ENCODE measurements at places on chromosomes 13 and 19.

DNA sequence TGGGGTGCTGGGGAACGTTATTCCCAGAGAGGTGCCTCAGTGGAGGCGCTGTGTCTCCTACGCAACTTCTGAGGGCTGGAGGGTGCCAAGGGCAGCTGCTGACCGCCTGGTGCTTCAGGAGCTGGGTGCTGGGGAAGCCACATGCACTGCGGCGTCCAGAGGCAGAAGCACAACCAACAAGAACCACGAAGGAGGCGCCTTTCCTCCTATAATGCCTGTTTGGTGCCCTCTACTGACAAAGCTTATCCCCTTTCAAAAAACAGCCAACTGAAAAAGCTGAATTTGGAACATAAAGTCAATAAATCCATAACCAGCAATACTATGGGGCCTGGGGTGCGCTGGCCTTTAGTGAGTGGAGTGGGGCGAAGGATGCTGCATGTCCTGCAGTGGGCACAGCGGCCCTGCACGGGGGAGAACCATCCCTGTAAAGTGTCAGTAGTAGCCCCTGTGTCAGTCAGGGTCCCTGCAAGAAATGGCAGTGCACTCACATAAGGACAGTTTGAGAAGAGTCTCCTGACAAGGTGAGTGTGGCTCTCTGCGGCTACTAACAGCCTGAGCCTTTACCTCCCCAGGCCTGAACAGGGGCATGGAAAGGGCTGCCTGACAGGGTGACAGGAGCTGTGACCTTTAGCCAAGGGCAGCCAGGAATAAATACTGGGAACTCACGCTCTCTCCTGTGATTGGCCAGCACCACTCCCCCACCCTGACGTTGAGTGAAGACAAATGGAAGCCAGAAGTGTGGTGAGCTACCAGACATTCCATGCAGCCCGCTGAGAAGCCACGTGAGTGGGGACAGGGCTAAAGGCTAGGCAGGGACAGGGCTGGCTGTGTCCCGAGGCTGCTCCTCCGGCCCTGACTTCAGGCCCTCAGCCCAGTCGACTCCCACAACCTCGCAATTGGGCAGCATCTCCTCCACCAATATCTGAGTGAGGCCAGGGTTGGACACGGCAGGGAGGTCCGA is 4.5 kb upstream of the B3GNT8 start:
- DNase-seq: peak; percentile 39

- DNase-seq: no peak
Observed at GRCh38 chr19:42206871-42207755, 10.4 kb downstream of the DEDD2 start.

- DNase-seq: peak; percentile 87
Observed at GRCh38 chr19:35066691-35067563, 25.4 kb downstream of the HPN start.

- no peak for DNase-seq
Observed at GRCh38 chr19:18859676-18860301, 28.0 kb downstream of the UPF1 start.

DNA sequence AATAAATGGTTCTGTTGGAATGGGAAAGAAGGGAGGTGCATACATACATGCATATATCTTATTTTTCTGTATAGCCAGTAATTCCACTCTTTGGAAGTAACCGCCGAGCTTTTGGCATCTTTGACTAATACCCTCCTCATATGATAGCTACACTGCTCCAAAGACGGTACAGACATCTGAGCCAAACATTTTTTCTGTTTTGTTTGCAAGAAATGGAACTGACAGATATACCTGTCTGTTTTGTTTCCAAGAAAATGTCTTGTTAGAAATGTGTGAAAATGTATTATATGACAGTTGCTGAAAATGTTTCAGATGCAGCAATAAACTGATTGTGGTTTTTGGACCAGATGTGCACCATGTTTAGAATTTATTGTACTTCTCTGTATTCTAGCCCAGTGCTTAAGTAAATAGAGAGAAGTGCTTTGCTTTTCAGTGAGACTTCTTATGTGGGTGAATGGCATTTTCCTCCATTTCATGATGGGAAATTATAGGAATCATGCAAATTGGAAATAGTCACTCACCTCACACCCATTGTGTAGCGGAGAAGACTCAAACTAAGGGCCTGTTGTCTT is 396.9 kb downstream of the KCNRG start:
- DNase-seq: no peak

DNA sequence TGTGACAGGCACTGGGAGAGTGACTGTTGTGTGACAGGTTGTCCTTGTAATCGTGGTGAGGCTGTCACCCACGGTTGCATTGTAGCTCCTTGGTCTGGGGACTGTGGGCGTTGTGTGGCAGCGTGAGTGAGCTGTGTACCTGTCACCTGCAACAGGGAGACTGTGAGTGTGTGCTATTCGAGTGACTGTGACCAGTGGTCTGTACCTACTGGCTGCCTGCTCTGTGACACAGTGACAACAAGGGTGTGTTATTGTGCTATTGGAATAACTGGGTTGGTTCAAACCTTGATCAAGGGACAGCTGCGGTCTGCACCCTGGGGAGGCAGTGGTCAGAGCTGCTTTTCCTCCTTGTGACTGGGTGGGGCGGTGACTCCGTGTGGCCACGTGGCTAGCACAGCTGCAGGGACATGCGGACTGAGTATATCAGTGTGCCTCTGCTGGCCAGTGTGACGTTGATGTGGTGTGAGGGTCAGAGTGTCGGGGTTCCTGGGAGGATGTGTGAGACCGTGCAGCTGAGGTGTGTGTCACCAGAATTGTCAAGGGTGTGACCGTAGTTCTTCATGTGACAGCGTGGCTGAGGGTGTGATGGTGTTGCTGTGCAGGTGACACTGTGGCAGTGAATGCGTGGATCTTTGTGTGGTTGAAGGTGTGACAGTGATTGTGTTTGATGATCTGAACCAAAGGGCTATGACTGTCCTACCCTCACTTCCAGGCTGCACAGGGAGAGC is 10.1 kb upstream of the NFIX start:
- DNase-seq: peak; percentile 30

DNA sequence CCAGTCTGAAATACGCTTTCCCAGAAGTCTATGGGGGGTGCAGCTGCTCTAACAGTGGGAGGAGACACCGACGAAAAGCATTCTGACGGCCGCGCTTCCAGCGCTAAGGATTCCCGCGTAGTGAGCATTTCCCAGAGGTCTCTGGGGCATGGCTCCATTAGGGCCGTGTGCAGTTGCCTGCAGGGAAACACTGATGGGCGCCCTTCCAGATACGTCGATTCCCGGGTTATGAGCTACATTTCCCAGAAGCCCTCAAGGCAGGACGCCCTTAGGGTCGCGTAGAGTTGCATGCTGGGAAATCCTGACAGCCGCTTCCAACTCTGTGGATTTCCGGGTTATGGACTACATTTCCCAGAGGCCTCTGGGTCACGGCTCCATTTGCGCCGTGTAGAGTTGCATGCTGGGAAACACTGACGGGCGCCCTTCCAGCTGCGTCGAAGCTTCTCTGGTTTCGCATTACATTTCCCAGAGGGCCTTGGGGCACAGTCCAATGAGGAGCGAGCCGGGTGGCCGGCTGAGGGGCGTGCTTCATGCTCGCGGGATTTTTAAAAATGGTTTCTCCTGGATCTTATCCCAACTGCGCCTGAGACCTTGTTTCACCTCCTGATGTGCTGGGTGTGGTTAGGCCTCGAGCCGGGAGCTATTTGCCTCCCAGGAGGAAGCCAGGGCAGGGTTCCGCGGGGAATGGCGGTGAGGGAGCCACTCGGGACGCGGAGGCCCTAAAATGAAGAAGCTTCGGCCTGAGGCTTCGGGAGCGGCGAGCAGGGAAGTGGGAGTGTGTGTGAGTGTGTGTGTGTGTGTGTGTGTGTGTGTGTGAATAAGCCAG is 17.2 kb upstream of the ZNF331 start:
- DNase-seq: peak; percentile 95

- no peak for DNase-seq
Observed at GRCh38 chr13:47133011-47133445, 236.2 kb upstream of the HTR2A start.

GRCh38 chr19:2132731-2133490 is 18.5 kb downstream of the AP3D1 start:
- no peak for DNase-seq

- no peak for DNase-seq
Observed at GRCh38 chr13:89227356-89227755, 1556.2 kb downstream of the SLITRK5 start.

DNA sequence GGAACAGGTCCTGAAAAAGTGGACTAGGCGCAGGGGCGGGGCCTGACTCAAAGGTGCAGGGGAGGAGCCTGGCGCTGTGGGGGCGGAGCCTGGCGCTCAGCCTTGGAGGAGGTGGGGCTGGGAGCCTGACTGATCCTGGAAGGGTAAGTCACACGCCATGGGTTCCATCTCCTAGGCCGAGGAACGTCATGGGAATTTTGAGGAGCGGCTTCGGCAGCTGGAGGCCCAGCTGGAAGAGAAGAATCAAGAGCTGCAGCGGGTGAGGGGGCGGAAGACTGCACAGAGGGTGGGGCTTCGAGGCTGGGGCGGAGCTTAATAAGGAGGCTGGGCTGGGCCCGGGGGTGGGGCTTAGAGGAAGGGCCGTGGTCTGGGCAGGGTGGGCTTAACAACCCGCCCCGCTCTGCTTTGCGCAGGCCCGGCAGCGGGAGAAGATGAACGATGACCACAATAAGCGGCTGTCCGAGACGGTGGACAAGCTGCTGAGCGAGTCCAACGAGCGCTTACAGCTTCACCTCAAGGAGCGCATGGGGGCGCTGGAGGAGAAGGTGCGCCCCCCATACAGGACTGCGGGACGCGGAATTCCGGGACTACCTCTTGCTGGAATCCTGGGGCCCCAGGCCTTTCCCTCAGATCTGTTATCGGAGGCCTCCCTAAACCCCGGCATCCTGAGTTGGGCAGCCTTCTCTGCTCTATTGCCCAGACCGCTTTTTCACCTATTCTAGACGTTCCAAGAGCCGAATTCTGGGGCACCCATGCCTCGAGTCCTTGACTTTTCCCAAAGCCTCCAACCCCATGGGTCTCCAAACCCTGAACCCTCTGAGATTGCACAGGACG is 14.5 kb downstream of the PPFIA3 start:
- DNase-seq: peak; percentile 54

DNA sequence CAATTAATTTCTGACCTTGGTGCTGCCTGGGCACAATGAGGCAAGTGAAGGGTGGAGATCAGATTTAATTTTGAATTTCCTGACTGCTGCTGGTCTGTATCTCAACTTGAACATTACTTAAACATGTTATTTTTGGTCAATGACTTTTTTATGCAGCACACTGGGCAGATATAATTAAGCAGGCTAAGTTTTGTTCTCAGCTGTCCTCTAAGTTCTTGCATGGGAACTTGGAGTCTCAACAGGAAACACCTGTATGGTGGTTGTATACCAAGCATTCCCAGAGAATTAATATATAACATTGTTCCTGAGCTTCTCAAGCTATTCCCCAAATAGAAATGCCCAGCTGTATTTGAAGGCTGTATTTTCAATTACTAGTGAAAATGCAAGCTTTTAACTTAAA is 113.5 kb upstream of the EDNRB start:
- no peak for DNase-seq
